ENCODE measurements at places on chromosomes 3 and 15.

GRCh38 chr15:31523027-31523654, 196.5 kb downstream of the KLF13 start:
- DNase-seq, result no peak

DNA sequence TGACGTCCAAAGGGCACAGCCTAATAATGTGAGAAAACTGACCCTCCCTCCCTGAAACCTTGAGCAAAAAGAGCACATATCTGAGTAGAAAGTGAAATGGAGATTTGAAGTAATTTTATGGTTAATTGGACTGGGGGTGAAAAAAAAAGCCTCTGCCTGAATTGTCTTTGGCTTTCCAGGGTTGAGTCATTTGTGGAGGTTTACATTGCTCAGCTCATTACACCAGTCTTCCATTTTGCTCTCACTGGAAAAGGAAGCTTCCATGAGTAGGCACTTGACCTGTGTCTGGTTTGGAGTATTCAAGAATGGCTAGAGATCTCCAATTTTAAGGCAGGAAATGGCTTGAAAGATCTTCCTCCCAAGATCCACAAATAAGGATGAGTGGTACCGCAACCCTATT, 273.9 kb downstream of the PDCD6IP start:
- DNase-seq, result no peak

GRCh38 chr15:92797168-92798052, 102.7 kb upstream of the CHD2 start:
- DNase-seq, result peak; percentile 71

- DNase-seq, result peak; percentile 10
Measured at GRCh38 chr3:188962253-188963247, 209.2 kb upstream of the TPRG1 start.

- DNase-seq, result no peak
Measured at GRCh38 chr3:168850109-168850508, 754.4 kb upstream of the GOLIM4 start.

DNA sequence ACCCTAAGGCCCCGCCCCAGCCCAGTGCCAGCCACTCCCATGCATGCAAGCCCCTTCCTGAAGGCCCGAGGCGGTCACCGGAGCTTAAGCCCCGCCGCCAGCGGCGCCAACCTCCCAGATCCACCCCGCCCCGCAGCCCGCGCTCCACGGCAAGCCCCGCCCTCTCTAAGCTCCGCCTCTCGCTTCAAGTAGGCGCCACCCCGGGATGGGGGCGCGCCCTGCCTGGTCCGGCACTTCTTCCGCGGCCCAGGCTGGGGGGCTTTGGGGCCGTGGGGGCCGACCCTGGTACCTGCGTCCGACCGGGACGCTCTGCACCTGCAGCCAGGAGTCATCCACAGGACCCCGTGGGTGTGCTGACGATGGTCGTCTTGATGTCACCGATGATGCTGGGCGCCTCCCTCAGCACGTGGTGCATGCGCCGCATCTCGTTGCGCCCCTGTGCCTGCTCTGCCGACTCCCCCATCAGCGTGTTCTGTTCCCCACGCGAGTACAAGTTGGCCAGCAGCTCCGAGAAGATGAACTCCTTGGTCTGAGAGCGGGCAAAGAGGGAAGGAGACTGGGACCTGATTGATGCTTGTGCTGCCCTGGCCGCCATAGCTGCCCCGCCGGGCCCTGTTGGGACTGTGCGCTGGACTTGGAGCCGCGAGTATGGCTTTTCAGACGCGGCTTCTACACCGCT, 26.1 kb upstream of the CSPG4 start:
- DNase-seq, result peak; percentile 92

DNA sequence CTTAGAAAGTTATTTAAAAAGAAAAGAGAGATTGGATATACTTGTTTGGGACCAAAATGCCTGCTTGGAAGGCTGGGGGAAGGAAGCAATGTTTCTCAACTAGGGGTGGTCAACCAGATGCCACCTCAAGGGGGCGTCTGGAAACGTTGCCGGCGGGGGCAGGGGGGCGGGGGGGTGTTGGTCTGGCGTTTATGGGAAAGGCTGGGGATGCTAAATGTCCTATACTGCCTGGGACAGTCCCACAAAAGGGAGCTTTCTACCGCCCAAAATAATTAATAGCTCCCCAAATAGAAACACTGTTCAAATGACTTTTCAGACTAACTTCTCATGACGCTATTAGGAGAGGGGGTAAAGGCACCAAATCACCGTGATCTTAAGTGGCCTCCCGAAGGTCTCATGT, 2.2 kb downstream of the POLG start:
- DNase-seq, result peak; percentile 21

- peak; percentile 91 for DNase-seq
Measured at GRCh38 chr15:51223771-51224229, 114.6 kb downstream of the CYP19A1 start.

DNA sequence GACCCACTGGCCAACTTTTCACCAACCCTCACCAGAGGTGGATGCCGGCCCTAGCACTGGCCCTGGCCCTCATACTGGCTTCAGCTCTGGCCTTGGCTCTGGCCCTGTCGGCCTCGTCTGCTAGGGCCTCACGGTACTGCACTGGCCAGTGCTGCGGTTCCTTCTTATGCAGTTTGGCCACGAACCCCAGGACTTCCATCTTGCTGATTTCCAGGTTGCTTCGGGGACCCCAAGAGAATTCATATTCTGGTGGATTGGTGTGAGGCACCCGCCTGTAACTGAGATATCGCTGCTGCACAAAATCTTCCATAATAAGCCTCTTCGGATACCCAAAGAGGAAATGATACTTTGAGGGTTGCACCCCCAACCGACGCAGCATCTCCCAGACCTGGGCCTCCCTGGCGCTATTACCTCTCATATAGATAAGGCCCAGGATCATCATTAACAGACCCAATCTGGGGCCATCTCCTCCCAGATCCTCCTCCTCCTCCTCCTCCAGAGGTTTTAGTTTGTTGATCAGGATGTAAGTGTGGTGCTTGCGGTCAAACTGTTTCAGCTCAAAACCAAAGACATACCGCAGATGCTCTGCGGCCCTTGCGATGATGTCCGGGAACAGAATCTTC, 883 bp downstream of the MAGEF1 start:
- DNase-seq, result no peak

- no peak for DNase-seq
Measured at GRCh38 chr3:128390867-128391266, 75.8 kb downstream of the DNAJB8 start.

- DNase-seq, result peak; percentile 35
Measured at GRCh38 chr3:30222441-30222840, 384.0 kb upstream of the TGFBR2 start.

- DNase-seq, result no peak
Measured at GRCh38 chr3:107085261-107085660, 292.0 kb upstream of the CCDC54 start.

GRCh38 chr15:94265009-94265408, 33.6 kb downstream of the MCTP2 start:
- no peak for DNase-seq

GRCh38 chr15:55800216-55800615, 57.3 kb upstream of the PRTG start:
- no peak for DNase-seq

DNA sequence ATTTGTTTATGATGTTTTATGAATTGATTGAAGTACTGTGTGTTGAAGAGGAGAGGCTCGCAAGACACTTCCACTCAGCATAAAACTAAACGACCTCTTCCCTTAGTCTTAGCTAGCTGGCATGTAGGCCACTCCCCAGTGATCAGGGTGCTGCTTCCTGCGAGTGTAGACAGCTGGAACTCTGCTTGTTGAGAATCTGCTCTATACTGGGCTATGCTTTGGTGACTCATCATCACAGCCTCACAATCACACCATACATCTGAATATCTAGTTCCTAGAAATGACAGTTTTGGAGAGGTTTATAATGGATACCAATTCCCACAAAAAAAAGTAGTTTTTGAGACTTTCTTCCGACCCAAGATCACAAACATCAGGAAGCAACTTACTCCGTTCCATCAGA, 1.5 kb upstream of the SLC24A5 start:
- peak; percentile 7 for DNase-seq

- DNase-seq, result no peak
Measured at GRCh38 chr15:99509686-99510461, 55.9 kb upstream of the MEF2A start.

DNA sequence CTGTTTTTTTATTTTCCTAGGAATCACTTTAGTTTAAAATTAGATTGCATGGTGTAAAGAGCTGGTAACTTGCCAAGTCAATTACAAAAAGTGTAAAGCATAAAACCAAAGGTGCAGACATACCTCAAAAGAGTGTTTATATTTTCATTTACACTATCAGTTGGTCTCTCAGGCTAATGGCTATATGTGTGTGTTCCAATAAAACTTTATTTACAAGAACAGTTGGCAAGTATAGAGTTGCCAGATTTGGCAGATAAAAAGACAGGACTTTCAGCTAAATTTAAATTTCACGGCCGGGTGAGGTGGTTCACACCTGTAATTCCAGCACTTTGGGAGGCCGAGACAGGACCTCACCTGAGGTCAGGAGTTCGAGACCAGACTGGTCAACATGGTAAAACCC, 41.1 kb downstream of the HOMER2 start:
- no peak for DNase-seq

- DNase-seq, result peak; percentile 22
Measured at GRCh38 chr3:117814975-117815374, 1105.4 kb downstream of the TUSC7 start.

DNA sequence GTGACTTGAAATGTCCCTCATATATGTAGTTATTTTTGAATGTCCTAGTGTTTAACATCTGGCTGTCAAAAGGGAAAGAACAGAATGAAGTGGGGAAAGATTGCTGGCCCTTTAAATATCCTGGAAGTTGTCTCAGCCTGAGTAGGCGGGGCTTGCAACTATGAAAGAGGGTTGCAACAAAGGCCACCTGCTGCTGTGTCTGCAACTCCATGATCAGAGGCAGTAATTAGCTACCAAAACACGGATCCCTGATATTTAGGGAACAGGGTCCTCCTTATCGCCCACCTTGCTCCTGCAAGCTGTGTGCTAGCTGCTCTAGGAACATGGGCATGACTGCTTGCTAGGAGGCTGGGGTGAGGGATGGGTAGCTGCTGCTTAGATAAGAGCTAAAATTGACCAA, 100.2 kb upstream of the CFAP20DC start:
- DNase-seq, result no peak

DNA sequence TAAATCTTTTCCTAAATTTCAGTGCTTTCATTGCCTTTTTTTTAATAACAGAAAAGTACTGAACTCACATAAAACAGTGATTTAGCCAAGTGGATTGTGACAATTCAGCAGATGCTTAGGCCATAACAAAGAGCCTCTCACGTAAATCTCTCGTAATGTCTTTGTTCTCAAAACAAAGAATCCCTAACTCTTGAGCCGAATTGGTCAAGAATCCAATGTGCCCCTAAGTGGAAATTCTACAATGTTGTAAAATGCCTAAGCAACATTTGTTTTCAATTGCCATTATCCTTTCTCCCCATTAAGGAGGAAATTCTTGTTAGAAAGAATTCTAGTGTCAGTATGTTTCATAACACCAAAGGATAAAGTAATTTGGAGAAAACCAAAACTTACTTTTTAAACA, 235.7 kb upstream of the THBS1 start:
- DNase-seq, result peak; percentile 90

GRCh38 chr15:58773024-58773423, 1.9 kb downstream of the MINDY2 start:
- DNase-seq, result no peak

DNA sequence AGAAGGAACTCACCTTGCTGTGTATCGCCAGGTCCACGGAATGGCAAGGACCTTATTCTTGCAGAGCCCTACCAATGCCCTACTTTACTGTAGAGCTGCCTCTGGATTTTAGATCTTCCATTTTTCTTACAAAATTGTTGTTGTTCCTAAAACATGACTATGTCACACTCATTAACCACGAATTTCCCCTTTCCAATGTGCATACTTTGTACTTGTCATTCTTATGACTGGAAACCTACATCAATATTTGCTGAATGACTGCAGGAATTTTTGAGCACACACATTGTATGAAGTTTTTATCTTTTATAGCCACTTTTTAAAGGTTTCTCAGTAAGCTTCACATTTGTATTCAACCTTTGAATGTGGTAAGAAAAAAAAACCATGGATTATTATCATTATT, 35.9 kb upstream of the CMSS1 start:
- DNase-seq, result peak; percentile 80

- peak; percentile 18 for DNase-seq
Measured at GRCh38 chr3:42192334-42193200, 73.4 kb downstream of the CCK start.

- no peak for DNase-seq
Measured at GRCh38 chr3:147405231-147406027, 914 bp downstream of the ZIC4 start.

DNA sequence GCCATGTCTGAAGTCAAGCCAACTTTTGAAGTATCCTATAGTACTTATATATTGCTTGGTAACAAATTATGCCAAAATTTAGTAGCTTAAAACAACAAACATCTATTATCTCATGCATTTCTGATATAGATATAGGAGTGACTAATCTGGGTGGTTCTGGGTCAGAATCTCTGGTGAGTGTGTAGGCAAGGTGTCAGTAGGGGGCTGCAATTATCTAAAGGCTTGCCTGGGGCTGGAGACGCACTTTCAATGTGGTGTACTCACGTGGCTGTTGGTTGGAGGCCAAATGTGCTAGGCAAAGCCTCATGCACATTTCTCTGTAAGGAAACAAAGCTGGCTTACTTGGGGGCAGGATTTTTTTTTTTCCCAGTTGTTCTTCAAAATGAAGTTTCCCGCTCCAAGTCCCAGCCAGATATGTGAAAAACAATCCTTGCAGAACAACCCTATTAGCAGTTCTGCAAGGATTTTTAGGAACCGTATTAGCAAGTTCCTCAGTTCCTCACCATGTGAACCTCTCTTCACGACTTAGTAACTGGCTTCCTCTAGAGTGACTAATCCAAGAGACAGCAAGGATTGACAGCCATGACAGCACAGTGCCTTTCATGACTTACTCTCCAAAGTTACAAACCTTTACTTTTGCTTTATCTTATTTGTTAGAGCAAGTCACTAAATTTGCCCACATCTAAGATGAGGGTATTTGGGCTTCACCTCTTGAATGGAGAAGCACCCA, 25.8 kb downstream of the GREM1 start:
- DNase-seq, result peak; percentile 64

- peak; percentile 55 for DNase-seq
Measured at GRCh38 chr3:151468284-151468917, 7.5 kb upstream of the IGSF10 start.

GRCh38 chr3:106678657-106679390, 698.4 kb upstream of the CCDC54 start:
- DNase-seq, result no peak

GRCh38 chr3:127682561-127682960, 9.8 kb downstream of the ABTB1 start:
- no peak for DNase-seq

- DNase-seq, result no peak
Measured at GRCh38 chr3:65811892-65812291, 226.8 kb downstream of the MAGI1 start.

Measured in fibroblast of skin of abdomen (primary cell).